ENCODE measurements at places on chromosomes 12 and 14. TPM values are rescaled to one million over a fixed set of nuclear protein-coding genes. Genes with fewer than 3 reads are reported as not detected.

The CISTR gene
- not detected for total RNA-seq

The GSG1 gene
- total RNA-seq: not detected

The PRB2 gene
- not detected for total RNA-seq

DNA sequence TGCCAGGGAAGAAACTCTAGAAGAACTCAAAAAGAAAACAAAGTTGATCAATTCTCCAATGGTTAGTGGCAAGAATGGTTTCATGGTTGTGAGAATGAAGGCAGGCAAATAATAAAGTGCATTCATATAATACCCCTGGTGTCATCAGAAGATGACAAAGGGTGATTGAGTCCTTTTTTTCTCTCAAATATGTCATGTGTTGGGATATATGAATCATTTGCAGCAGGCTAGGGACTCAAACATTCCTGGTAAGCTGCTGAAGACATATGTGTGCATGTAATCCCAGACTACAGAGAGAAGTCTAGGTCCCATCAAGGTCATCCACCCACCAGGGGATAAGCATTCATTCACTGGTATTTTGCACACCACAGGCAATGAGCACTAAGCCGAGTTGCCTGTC is 82.4 kb upstream of the MYF6 start:
- no peak for DNase-seq

DNA sequence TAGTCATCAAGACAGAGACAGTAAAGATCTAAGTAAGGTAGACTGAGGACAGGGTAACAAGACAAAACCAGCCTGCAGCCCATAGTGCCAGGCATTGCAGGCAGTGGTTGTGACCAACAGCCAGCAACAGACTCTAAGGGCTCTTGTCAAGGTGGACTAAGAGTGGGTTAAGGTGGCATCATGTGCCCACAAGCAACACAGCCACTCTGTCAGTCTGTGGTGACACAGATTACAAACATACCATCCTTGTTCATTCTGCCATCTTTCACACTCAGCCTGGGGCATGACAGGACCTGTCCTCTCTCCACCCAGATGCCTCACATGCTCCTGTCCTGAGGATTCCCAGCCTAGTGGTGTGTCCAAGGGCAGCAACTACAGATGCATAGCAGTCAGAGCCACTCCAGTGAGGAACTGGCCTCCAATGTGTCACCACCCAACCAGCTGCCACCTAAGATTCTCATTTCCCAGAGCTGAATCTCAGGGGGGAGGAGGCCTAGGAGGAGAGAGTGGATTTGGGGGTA is 28.3 kb downstream of the VDR start:
- no peak for DNase-seq

DNA sequence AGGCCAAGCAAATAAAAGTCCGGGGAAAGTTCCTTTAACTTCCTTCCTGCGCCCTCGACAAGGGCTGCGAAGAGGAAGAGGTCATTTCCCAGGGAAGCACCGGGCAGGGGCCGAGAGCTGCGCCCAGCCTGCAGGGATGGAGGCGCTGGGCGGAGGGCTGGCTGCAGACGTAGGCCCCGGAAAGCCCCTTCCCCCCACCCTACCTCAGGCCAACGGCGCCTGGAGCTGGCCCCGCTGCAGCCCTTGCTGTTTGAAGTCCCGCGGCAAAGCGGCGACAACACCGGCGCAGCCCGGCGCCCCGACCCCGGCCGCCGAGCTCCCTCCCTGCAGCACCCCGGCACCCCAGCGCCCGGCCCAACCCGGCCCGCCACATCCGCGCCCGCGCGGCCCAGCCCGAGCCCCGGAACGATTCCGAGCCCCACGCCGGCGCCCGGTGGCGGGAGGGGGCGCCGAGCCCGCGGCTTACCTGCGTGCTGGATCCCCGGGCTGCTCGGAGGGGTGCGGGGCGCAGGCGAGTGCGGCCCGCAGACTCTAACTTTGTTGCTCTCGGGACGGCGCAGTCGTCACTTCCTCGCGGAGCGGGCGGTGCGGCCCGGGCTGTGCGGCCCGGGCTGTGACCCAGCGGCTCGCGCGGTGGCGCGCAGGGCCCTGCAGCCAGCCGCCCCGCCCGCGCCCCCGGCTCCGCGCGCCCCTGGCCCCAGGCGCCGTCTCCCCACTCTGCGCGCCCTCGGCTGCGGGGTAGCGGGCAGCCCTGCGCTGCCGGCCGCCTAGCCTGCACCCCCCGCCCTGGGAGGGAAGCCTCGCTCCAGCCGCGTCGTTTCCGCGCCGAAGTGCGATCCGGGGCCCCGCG is 64.8 kb upstream of the PTGR2 start:
- DNase-seq: peak; percentile 58

DNA sequence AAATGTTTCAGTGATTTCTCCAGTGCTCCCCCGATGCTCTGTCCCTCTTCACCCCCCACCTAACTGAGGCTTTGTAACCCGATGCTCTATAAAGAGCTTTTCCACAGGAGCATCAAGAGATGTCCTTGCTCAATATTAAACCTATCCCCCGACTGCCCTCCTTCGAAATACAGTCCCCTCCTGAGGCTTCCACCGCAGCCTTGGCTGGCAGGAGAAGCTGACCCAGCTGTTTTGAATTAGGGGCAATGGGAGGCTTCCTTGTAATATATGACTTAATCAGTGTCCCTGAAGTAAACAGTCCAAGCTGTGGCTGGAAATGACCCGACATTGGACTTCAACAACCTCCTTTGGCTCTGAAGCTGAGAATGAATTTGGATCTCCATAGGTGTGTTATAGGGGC is 62.4 kb downstream of the TMEM30B start:
- DNase-seq: no peak

DNA sequence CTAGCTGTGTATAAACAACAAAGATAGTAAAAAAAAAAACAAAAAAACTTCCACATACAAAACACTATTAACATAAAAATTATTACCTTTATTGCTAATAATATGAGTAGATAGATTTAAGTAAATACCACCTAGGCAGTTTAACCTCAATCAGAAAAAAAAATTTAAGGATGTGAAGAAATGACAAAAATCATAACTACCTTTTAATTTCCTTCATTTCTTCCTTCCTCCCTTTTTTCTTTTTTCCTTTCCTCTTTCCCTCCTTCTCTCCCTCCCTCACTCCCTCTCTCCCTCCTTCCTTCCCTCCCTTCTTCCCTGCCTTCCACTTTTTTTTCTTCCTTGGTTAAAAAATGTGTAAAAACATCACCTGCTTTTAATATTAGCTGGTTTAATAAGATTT is 81.7 kb downstream of the SOX5 start:
- DNase-seq: no peak

- peak; percentile 59 for DNase-seq
These were observed 3.6 kb upstream of the P2RX2 start for GRCh38 chr12:132614861-132615578.

GRCh38 chr12:116384691-116385485 is 107.4 kb upstream of the MED13L start:
- DNase-seq: no peak

- no peak for DNase-seq
These were observed 139.3 kb downstream of the ADGRD1 start for GRCh38 chr12:131092901-131093603.

DNA sequence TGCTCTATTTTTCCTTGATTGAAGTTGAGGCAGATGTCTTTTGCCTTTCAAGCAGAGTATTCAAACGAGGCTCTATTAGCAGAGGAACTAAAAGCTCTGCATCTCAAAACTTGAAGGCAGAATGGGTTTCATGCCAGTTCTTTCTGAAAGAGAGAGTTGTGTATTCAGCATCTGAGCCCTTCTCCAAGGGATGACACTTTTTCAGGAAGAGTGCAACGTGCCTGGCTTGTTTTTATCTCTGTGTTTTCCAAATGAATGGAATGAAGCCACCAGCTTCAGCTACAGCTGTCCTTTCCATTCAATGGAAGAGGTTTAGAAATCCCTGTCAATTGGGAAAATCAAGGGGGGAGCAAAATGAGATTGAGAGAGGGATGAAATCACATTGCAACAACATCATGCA is 14.6 kb downstream of the BEST3 start:
- DNase-seq: no peak

Data from naive thymus-derived CD4-positive, alpha-beta T cell (primary cell).